Skin of body (tissue), 3 donors: ENCODE measurements at places on chromosomes 1 and 21. TPM values are rescaled to one million over a fixed set of nuclear protein-coding genes. Genes with fewer than 3 reads are reported as not detected.
A peak's percentile ranks its signal among the peaks of the same experiment; 100 is the strongest.

The LIPI gene
- total RNA-seq, result not detected

The CKS1B gene
- total RNA-seq, result 43.1 TPM

The KRTAP10-4 gene
- total RNA-seq, result 0.39 TPM

The CIART gene
- total RNA-seq, result 2.1 TPM

The OR2L13 gene
- not detected for total RNA-seq

The MAGOH gene
- 33.6 TPM for total RNA-seq

The EFNA4 gene
- 9.0 TPM for total RNA-seq

The COL16A1 gene
- 257 TPM for total RNA-seq

The CATSPERE gene
- 1.9 TPM for total RNA-seq

The TEX35 gene
- total RNA-seq, result 0.10 TPM

The NPHS2 gene
- total RNA-seq, result not detected

The ARHGEF19 gene
- total RNA-seq, result 18.7 TPM

The FMO1 gene
- total RNA-seq, result 11.9 TPM

The KIAA0319L gene
- total RNA-seq, result 36.4 TPM

The FAM72C gene
- 0.59 TPM for total RNA-seq

- DNase-seq, result no peak
Observed at GRCh38 chr1:68516066-68516465, 19.2 kb upstream of the DEPDC1 start.

DNA sequence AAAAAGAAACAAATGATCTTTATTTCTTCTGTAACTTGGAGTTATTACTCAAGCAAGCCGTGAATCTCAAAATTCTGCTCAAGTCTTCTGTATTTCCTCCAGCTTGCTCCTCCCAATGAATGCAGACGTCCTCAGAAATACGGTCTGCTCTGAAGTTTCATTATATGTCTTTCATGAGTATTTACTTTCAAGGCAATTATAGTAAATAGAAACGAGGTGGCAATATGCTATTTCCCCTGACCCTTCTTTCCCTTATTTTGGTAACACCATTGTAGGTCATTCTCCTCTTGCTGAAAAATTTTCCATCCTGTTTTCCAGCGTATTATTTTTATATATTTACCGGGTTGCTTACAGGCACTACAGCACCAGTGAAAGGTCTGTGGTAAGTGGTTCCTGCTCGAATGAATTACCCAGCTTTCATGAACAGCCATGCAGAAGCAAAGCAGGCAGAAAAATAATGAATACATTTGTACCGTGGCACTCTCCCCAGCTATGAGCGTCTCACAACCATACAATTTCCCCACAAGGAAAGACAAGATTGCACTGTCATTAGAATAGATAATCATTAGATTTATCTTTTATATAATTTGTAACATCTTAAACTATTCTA is 350.9 kb upstream of the PKN2 start:
- no peak for DNase-seq

- DNase-seq, result no peak
Observed at GRCh38 chr1:4960336-4960735, 305.9 kb downstream of the AJAP1 start.

- DNase-seq, result no peak
Observed at GRCh38 chr1:150179867-150180266, 30.2 kb downstream of the PLEKHO1 start.

- DNase-seq, result no peak
Observed at GRCh38 chr1:171807556-171807955, 26.1 kb downstream of the METTL13 start.

GRCh38 chr1:10514490-10515235 is 39.9 kb downstream of the PEX14 start:
- peak; percentile 28 for DNase-seq

- DNase-seq, result no peak
Observed at GRCh38 chr1:114133129-114133528, 20.5 kb downstream of the SYT6 start.

- no peak for DNase-seq
Observed at GRCh38 chr1:45530632-45531135, 9.0 kb upstream of the PRDX1 start.

GRCh38 chr1:54309631-54310366 is 96.4 kb downstream of the SSBP3 start:
- DNase-seq, result no peak

GRCh38 chr1:41655632-41656031 is 171.1 kb upstream of the EDN2 start:
- DNase-seq, result no peak

- DNase-seq, result no peak
Observed at GRCh38 chr21:36701756-36702621, 3.1 kb downstream of the SIM2 start.

- no peak for DNase-seq
Observed at GRCh38 chr1:156048663-156049258, 4.8 kb downstream of the UBQLN4 start.

DNA sequence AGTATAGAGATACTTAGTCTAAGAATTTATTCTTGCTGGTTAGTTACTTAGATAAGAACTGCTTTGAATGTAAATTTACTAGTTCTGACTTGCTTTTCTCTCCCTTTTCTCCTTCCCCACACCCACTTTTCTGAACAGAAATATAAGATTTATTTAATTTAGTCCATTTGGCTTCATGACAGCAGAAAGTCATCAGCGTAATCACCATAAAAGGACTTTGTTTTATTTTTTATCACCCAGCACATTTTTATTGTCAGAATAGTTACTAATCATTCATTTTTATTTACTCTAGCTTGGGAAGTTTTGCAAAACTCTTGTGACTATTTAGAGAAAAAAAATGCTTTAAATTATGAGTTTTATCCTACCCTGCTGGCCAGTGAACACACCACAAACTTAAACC is 197.2 kb downstream of the CHRM3 start:
- no peak for DNase-seq

DNA sequence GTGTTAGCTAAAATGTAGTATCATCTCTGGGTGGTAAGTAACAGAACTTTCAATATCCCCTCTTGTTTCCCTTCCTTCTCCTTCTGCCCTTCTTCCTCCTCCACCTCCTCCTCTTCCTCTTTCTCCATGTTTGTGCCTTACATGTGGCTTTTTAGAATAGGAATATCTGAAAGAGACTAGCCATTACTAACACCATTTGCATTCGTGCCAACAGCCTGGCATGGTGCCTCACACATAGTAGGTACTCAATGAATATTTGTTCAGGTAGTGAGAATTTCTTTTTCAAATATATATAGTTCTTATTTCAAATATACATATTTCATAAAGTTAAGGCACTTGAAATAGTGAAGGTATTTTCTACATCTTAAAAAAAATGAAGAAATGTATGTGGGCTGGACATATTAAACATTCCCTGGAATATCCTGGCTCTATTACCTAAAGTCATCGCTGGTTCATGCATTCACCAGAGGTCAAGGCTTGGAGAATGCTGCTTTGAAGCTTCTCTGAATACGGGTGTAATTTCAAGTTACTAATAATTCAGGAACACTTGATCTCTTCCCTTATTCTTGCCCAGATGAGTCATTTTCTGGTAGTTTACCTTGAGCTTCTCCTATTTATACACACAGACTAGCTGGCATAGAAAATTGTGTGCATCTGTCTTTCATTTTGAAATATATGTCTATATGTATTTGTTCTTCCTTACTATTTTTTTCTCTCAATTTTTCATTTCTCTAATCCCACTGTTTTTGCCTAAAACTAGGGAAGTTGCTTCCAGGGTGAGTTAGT is 319.4 kb downstream of the TGFB2 start:
- no peak for DNase-seq

GRCh38 chr1:77219166-77219887 is at the start of gene PIGK:
TSS of gene PIGK (minus strand) at chr1:77219430. CDS start at chr1:77219402, 28 bp downstream.
- peak; percentile 62 for DNase-seq

GRCh38 chr1:115425442-115425841 is 87.4 kb upstream of the NGF start:
- no peak for DNase-seq

- no peak for DNase-seq
Observed at GRCh38 chr21:19510653-19511052, 1107.1 kb upstream of the TMPRSS15 start.

- DNase-seq, result peak; percentile 29
Observed at GRCh38 chr1:91278754-91279153, 125.9 kb downstream of the HFM1 start.

- no peak for DNase-seq
Observed at GRCh38 chr1:10292188-10292587, 81.8 kb downstream of the KIF1B start.

DNA sequence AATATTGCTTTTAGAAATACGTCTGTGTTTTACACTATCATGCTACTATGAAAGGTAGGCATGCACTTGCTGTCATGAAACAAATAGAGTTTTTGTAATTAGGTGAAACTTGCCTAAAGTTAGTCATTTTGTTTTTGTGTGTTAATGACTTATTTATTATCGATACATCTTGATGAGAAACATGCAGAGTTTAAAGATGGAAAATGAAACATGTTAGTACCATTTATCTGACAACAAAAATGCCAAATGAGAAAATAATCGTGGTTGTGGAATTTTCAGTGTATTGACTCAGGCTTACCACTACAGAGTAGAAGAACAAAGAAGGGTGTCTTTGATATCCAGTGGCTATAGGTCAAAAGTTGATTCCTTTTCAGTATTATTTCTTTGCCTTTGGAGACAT is 105.5 kb downstream of the NCAM2 start:
- DNase-seq, result no peak

DNA sequence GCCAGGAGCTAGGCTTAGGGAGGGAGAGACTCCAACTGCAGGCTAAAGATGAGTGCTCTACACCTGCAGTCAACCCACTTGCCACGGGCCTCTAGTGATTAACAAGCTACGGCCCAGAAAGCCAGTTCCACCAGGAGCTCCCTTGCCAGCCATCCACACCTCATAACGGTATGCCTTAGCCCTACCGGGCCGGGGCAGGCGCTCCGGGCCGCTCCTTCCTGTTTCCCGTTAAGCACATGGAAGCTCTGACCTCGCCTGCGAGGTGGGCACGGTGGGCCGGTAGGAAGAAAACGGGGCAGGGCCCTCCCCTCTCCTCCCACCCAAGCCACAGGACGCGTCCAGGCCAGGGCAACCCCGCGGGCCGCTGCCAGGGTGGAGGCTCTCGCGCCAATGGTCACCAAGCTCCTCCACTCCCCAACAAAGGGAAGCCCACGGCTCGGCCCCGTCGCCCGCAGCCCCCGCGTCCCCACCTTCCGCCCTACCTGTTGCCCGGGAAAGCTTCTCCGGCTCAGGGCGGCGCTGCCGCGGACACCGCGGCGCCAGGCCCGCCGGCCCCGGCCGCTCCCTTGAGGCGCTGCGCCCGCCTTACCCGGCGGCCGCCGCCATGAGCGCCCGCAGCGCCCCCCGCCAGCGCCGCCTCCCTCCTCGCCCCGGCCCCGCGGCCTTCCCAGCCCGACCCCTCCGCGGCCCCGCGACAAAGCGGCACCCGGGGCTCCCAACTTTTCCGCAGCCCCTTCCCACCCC is 627 bp downstream of the CERS2 start:
- DNase-seq, result no peak

DNA sequence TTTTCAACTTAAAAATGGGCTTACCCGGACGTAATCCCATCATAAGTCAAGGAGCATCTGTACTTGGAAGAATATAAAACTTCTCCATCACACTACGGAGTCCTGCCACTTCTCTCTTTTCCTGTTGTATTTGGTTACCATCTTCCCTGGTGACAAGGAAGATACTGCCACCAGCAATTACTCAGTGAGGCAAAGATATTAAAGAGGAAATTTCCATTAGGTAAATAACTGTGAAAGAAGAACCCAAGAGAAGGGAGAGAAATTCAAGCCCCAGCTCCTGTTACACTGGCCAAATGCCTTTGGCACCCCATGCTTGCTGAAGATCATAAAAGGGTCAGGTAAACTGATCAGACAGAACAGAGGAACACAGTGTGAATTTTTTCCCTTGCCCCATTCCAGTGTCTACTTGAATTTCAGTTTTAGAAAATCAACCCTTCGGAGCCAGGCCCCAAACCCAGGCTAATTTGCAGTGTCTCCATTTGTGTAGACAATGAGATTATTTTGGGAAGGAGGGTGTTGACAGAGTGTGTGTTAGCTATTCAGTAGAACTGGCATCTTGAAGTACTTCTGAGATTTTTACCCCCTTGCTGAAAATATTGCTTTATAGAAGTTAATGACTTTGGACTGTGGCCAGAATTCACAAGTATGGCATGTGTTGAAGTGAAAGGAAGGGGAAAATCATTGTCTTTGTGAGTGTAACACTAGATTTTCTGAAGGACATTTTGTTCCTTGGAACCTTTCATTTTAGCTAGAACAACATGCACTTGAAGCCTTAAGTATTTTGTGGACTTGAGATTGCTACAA is 167.1 kb downstream of the DHRS3 start:
- peak; percentile 12 for DNase-seq

GRCh38 chr1:247639381-247639981 is 34.1 kb downstream of the OR2G3 start:
- no peak for DNase-seq

GRCh38 chr1:66119148-66119547 is 326.5 kb downstream of the PDE4B start:
- DNase-seq, result no peak

DNA sequence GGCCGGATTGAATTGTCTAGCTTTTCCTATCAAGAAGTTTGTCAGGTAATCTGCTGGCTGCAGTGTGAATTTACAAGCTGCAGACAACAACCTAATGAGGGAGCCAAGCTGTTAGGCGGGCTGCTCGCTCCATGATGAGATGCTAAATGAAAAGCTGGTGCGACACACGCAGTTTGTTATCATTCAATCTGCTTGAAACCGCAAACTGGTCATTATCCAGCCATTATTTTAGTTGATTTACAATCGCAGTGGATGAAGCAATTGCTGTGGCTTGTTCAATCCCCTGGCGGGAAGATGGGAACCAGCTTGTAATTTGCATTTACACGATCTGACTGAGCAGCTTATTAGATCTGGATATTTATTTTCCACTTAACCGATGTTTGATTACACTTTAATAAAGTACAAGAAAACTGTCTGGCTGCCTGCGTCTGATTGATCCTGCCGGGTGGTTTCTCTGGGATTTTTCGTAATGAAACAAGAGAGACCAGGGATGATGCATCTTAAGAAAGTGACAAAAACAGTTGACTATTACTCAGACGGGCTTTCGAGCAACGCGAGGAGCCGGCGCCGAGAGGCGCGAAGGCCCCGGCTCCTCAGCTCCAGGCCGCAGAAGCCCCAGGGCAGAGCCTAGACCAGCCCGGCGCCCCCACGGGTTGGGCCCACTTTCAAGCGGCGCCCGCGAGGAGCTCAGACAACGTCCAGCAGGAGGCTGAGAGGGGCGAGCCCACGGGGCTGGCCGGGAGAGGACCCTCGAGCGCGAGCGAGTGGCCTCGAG is 118.0 kb upstream of the BARHL2 start:
- no peak for DNase-seq

- DNase-seq, result no peak
Observed at GRCh38 chr1:36536727-36537126, 54.0 kb upstream of the CSF3R start.

GRCh38 chr1:72326494-72326893 is 44.2 kb upstream of the NEGR1 start:
- DNase-seq, result no peak

GRCh38 chr1:223087291-223088255 is 55.5 kb downstream of the TLR5 start:
- DNase-seq, result peak; percentile 94

GRCh38 chr1:220809187-220809550 is 22.5 kb downstream of the MTARC1 start:
- DNase-seq, result no peak

DNA sequence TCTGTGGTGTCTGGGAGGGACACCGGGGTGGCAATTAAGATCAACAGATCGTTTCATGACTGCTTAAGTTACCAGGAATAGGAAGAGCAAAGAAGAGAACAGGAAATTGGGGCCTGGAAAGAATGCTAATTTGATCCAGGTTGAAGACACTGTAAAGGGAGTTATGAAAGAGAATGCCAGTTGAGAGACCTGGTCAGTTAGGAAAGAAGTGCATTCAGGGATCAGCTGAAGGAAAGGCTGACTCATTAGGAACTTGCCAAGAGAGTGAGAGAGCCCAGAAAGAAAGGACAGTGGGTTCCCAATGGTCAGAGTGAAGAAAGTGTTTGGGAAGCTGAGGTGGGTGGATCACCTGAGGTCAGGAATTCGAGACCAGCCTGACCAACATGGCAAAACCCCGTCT is 119.6 kb downstream of the UBE2U start:
- no peak for DNase-seq
